A549 treated with AZD2906 at 1 μM for 4 hours (cell line): ENCODE measurements at places on chromosomes 5 and 9. TPM values are rescaled to one million over a fixed set of nuclear protein-coding genes. Genes with fewer than 3 reads are reported as not detected.

BAAT gene
- total RNA-seq, result 0.31 to 0.49 TPM (median 0.46 TPM) in 5 replicates

IL9 gene
- total RNA-seq, result not detected in 5 replicates

MAMDC4 gene
- total RNA-seq, result 1.5 to 4.6 TPM (median 3.8 TPM) in 5 replicates

CDH10 gene
- 0.05 to 0.20 TPM (median 0.08 TPM) in 5 replicates for total RNA-seq

TSSK1B gene
- not detected in 5 replicates for total RNA-seq

CDO1 gene
- not detected in 5 replicates for total RNA-seq

SERINC5 gene
- 4.6 to 7.2 TPM (median 5.5 TPM) in 5 replicates for total RNA-seq

GABRG2 gene
- total RNA-seq, result not detected in 5 replicates

HBEGF gene
- total RNA-seq, result 5.7 to 7.7 TPM (median 6.5 TPM) in 5 replicates

AQP7 gene
- total RNA-seq, result 0.25 to 0.53 TPM (median 0.32 TPM) in 5 replicates

ISL1 gene
- 0.03 to 0.06 TPM in 2 of 5 replicates, not detected in the others for total RNA-seq

PCDHGA4 gene
- total RNA-seq, result 0.06 to 0.13 TPM (median 0.11 TPM) in 5 replicates

SLC36A3 gene
- total RNA-seq, result not detected in 5 replicates

LRRC14B gene
- total RNA-seq, result not detected in 5 replicates

PCDHB2 gene
- total RNA-seq, result 2.6 to 5.2 TPM (median 3.4 TPM) in 5 replicates

INSYN2B gene
- total RNA-seq, result 0.07 to 0.31 TPM (median 0.11 TPM) in 5 replicates

PDLIM7 gene
- 72.8 to 92.2 TPM (median 80.9 TPM) in 5 replicates for total RNA-seq

PCDHGA6 gene
- total RNA-seq, result 0.11 to 0.28 TPM (median 0.24 TPM) in 5 replicates

IL13 gene
- 0.08 to 0.10 TPM in 2 of 5 replicates, not detected in the others for total RNA-seq

TRIO gene
- 92.3 to 102 TPM (median 95.6 TPM) in 5 replicates for total RNA-seq

GPR150 gene
- total RNA-seq, result 0.07 to 0.20 TPM (median 0.13 TPM) in 5 replicates

SLC6A19 gene
- 0.42 to 0.71 TPM (median 0.66 TPM) in 5 replicates for total RNA-seq

PAIP2 gene
- total RNA-seq, result 75.2 to 96.5 TPM (median 82.7 TPM) in 5 replicates

RANBP3L gene
- total RNA-seq, result not detected in 5 replicates

NME5 gene
- not detected in 5 replicates for total RNA-seq

MSH3 gene
- 5.8 to 8.3 TPM (median 6.9 TPM) in 5 replicates for total RNA-seq

UBE2R2 gene
- total RNA-seq, result 42.2 to 44.7 TPM (median 42.5 TPM) in 5 replicates

DMRT3 gene
- 0.03 TPM in 1 of 5 replicates, not detected in the others for total RNA-seq

EGFLAM gene
- 0.21 to 0.39 TPM (median 0.23 TPM) in 5 replicates for total RNA-seq

NUDCD2 gene
- 27.9 to 33.8 TPM (median 31.8 TPM) in 5 replicates for total RNA-seq

FRMD3 gene
- 4.8 to 5.8 TPM (median 5.4 TPM) in 5 replicates for total RNA-seq

AMBP gene
- 7.0 to 9.8 TPM (median 7.6 TPM) in 5 replicates for total RNA-seq

NPR2 gene
- total RNA-seq, result 4.2 to 6.3 TPM (median 4.6 TPM) in 5 replicates

ZNF879 gene
- 0.48 to 0.77 TPM (median 0.52 TPM) in 5 replicates for total RNA-seq

CATSPER3 gene
- 0.15 to 0.49 TPM (median 0.39 TPM) in 5 replicates for total RNA-seq

SLC46A2 gene
- total RNA-seq, result 0.02 TPM in 1 of 5 replicates, not detected in the others

PCA3 gene
- total RNA-seq, result not detected in 5 replicates

PTPRD gene
- 0.13 to 0.49 TPM (median 0.26 TPM) in 5 replicates for total RNA-seq

CDC26 gene
- 41.2 to 56.4 TPM (median 45.1 TPM) in 5 replicates for total RNA-seq

SPAAR gene
- total RNA-seq, result 0.05 to 0.09 TPM (median 0.06 TPM) in 4 of 5 replicates, not detected in the other

S1PR3 gene
- total RNA-seq, result 89.8 to 95.1 TPM (median 93.5 TPM) in 5 replicates

HSD17B4 gene
- total RNA-seq, result 52.0 to 65.3 TPM (median 58.1 TPM) in 5 replicates

PCDHA4 gene
- 1.5 to 2.0 TPM (median 1.8 TPM) in 5 replicates for total RNA-seq
